ENCODE measurements at places on chromosomes 12 and 14.

- peak overlapping the region; percentile 76 for H3K27ac ChIP-seq
- peaks cover 34% of the 10 kb centered on the region for H3K4me1 ChIP-seq
- H3K27me3 ChIP-seq: no peaks in the 10 kb centered on the region
- H3K4me3 ChIP-seq: no peak overlapping the region
- H3K36me3 ChIP-seq: peaks cover 100% of the 10 kb centered on the region
- no peak for ATAC-seq
These were observed 12.9 kb downstream of the PCBP2 start for GRCh38 chr12:53464685-53465418.

DNA sequence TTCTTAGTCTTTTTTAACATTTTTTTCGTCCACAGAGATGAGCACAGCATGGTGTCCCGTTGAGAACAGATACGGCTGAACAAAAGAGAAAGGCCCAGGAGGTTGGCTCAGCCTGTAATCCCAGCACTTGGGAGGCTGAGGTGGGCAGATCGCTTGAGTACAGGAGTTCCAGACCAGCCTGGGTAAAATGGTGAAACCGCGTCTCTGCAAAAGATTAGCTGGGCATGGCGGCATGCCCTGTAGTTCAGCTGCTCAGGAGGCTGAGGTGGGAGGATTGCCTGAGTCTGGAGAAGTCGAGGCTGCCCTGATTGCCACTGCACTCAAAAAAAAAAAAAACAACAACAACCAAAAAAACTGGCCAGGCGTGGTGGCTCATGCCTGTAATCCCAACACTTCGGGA is 5.9 kb upstream of the EP400 start:
- no peak for ATAC-seq
- H3K4me3 ChIP-seq: no peak overlapping the region
- H3K36me3 ChIP-seq: peaks cover 57% of the 10 kb centered on the region
- H3K4me1 ChIP-seq: peaks cover 11% of the 10 kb centered on the region
- H3K27me3 ChIP-seq: no peaks in the 10 kb centered on the region
- H3K27ac ChIP-seq: no peak overlapping the region

DNA sequence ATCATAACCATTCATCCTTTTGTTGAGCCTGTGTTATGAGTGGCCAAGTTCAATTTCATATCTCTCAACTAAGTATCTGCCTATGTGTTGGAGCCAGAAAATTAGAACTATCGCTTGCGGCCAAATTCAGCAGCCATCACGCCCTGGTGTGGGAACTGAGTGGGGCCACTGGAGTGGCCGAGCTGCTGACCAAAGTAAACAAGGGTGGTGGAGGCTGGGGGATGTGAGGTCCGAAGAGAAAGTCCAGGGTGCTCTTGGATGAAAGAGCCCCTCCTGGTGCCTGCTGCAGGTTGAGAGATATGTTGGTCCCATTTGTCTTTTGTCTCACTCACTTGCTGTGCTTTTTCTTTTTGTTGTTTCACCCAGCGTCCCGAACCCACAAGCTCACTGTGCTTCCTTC is 14.9 kb downstream of the ADGRD1 start:
- no peak overlapping the region for H3K27ac ChIP-seq
- H3K4me1 ChIP-seq: no peaks in the 10 kb centered on the region
- H3K36me3 ChIP-seq: no peaks in the 10 kb centered on the region
- H3K4me3 ChIP-seq: no peak overlapping the region
- H3K27me3 ChIP-seq: peaks cover 8% of the 10 kb centered on the region
- ATAC-seq: no peak

GRCh38 chr14:71240866-71241520 is 333.7 kb downstream of the PCNX1 start:
- H3K36me3 ChIP-seq: no peaks in the 10 kb centered on the region
- ATAC-seq: no peak
- peaks cover 4% of the 10 kb centered on the region for H3K27me3 ChIP-seq
- peaks cover 10% of the 10 kb centered on the region for H3K4me1 ChIP-seq
- H3K27ac ChIP-seq: peak overlapping the region; percentile 40
- H3K4me3 ChIP-seq: no peak overlapping the region

DNA sequence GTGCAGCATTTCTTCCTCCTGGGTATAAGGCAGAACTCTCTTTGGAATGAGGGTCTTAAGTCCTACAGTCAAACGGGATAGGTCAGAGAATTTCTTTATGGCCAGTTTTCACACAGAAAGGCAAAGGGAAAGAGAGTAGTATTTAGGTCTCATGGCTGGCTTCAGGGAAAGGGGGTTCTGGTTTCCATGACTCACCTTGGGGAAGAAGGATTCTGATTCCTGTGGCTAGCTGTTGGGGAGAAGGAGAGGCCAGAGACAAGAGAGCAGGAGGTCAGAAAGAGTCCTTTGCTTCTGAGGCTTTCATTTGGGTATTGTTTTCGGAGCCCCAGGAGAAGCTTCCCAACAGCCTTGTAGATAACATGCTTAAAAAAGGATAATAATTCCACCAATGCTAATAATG is 332.5 kb downstream of the NPAS3 start:
- no peaks in the 10 kb centered on the region for H3K36me3 ChIP-seq
- peaks cover 4% of the 10 kb centered on the region for H3K27me3 ChIP-seq
- H3K4me1 ChIP-seq: no peaks in the 10 kb centered on the region
- no peak for ATAC-seq
- no peak overlapping the region for H3K27ac ChIP-seq
- no peak overlapping the region for H3K4me3 ChIP-seq

DNA sequence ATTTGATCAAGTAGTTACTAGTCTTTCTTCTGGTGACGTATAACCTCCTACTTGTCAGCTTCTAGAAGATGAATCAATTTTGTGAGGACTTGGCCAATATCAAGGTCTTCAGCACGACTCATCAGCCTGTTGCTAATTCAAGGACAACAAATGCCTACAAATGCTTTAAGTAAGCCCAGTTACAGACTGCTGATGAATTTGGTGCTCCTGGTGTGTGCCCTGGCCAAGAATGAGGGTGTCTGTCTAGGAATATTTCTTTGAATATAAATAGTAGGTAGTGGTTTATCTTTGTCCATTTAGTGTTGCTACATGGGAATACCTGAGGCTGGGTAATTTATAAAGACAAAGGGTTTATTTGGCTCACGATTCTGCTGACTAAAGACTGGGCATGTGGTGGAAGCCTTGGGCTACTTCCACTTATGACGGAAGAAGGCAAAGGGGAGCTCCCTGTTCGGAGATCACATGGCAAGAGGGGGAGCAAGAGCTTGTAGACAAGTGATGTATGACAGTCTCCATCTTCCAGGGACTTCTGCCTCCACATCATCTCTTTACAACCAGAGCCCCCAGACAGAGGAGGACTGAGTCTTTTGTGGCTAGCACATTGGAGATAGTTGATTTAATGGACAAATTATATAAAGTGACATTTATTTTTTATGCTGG is 180.2 kb downstream of the CRADD start:
- no peak overlapping the region for H3K27ac ChIP-seq
- peak; percentile 37 for ATAC-seq
- H3K36me3 ChIP-seq: peaks cover 13% of the 10 kb centered on the region
- H3K27me3 ChIP-seq: no peaks in the 10 kb centered on the region
- H3K4me1 ChIP-seq: peaks cover 22% of the 10 kb centered on the region

GRCh38 chr12:40335991-40336390 is 111.2 kb downstream of the LRRK2 start:
- H3K4me3 ChIP-seq: no peak overlapping the region
- ATAC-seq: no peak
- H3K4me1 ChIP-seq: no peaks in the 10 kb centered on the region
- no peak overlapping the region for H3K27ac ChIP-seq

GRCh38 chr12:30457621-30458289 is 237.9 kb downstream of the IPO8 start:
- no peak overlapping the region for H3K27ac ChIP-seq
- H3K4me1 ChIP-seq: no peaks in the 10 kb centered on the region
- no peak overlapping the region for H3K4me3 ChIP-seq
- no peaks in the 10 kb centered on the region for H3K36me3 ChIP-seq

DNA sequence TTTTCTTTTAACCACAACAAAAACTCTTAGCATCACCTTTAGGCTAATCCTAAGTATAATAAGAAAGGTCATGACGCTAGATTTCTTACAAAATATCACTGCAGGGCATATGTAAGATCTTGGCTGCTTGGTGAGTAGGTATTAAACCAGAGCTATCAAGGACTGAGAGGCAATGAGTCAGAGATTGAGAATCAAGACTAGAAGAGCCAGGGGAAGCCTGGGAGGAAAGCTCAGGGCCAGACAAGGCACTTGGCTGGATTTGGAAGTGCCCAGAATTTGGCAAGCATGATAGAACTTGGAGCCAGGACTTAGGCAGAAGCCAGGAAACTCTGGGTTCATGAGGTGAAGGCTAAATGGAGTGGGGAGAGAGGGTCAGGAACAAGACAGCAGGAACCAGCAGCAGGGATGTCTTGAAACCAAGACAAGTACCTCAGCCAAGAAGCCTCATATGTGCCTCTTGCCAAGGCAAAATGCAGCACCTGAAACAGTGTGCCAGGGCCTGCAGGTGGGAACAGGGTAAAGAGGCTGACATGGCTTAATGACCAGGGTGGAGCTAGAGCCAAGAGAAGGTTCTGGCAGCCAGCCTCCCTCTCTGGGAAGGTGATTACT is 49.9 kb downstream of the PTHLH start:
- H3K4me1 ChIP-seq: no peaks in the 10 kb centered on the region
- H3K27me3 ChIP-seq: peaks cover 3% of the 10 kb centered on the region
- H3K27ac ChIP-seq: no peak overlapping the region
- ATAC-seq: no peak
- H3K36me3 ChIP-seq: no peaks in the 10 kb centered on the region

DNA sequence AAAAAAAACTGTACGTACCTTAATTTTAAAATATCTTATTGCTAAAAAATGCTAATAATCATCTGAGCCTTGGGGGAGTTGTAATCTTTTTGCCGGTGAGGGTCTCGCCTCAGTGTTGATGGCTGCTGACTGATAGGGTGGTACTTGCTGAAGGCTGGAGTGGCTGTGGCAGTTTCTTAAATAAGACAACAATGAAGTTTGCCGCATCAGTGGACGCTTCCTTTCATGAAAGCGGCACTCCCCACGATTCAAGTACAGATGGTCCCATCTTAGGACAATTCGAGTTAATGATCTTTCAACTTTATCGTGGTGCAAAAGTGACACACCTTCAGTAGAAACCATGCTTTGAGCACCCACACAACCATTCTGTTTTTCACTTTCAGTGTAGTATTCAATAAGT is 7.6 kb upstream of the PLD4 start:
- peaks cover 4% of the 10 kb centered on the region for H3K4me1 ChIP-seq
- H3K36me3 ChIP-seq: no peaks in the 10 kb centered on the region
- H3K27me3 ChIP-seq: peaks cover 16% of the 10 kb centered on the region
- no peak for ATAC-seq

GRCh38 chr12:91326058-91327027 is 143.7 kb upstream of the DCN start:
- no peaks in the 10 kb centered on the region for H3K36me3 ChIP-seq
- H3K27ac ChIP-seq: no peak overlapping the region
- ATAC-seq: no peak
- peaks cover 4% of the 10 kb centered on the region for H3K27me3 ChIP-seq
- no peak overlapping the region for H3K4me3 ChIP-seq
- no peaks in the 10 kb centered on the region for H3K4me1 ChIP-seq

GRCh38 chr14:61563162-61563511 is 132.2 kb upstream of the HIF1A start:
- no peaks in the 10 kb centered on the region for H3K27me3 ChIP-seq
- no peak for ATAC-seq
- H3K36me3 ChIP-seq: no peaks in the 10 kb centered on the region

GRCh38 chr12:31749024-31749704 is 20.3 kb upstream of the AMN1 start:
- no peaks in the 10 kb centered on the region for H3K36me3 ChIP-seq
- no peaks in the 10 kb centered on the region for H3K27me3 ChIP-seq
- peak overlapping the region; percentile 77 for H3K27ac ChIP-seq
- peaks cover 40% of the 10 kb centered on the region for H3K4me1 ChIP-seq
- peak overlapping the region; percentile 19 for H3K4me3 ChIP-seq

DNA sequence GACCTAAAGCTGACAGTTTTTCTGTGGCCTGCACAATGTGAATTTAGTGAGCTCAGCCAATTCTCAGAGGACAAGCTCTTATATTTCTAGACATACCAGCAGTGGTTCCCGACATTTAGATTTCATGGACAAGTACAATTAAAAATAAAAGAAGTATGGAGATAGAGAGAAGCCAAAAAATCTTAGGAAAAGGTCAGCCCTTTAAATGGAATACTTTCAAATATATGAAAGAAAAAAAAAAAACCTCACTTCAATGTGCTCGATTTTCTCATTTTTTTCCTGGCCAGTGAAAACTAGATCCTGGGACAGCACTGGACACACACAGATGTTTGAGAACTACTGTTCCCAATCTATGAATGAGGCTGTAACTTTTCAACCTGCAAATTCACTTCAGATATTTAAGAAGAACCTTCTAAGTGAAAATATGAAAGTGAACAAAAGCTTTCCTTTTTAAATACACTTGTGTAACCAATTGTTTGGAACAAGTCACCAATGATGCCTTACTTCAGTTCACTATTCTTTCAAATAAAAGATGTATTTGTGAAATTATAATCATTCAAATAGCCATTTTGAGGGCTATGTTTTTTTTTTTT is 109.4 kb downstream of the SLC38A1 start:
- H3K27me3 ChIP-seq: no peaks in the 10 kb centered on the region
- no peaks in the 10 kb centered on the region for H3K4me1 ChIP-seq
- H3K4me3 ChIP-seq: no peak overlapping the region

DNA sequence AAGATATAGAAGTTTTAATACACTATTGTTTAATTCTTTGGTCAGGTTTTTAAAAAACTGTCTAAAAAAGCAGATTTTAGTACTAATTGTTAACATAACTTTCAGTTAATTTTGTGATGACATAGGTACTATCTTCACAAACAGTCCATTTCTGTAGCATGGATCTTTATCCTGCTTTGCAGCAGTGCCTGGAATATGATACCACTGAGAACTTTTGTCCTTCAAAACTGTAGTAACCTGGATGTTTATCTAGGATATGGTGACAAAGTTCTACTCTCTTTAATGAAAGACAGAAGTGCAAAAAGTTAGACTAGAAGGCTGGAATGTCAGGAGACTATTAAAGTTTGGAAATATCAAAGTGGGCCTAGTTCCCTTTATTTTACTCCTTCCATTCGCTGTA is 159.9 kb downstream of the SYNE2 start:
- H3K4me1 ChIP-seq: peaks cover 3% of the 10 kb centered on the region
- H3K36me3 ChIP-seq: peaks cover 63% of the 10 kb centered on the region
- no peak overlapping the region for H3K4me3 ChIP-seq
- no peak for ATAC-seq
- no peak overlapping the region for H3K27ac ChIP-seq

GRCh38 chr12:62375603-62376002 is 91.0 kb upstream of the MON2 start:
- no peak overlapping the region for H3K4me3 ChIP-seq
- ATAC-seq: peak; percentile 19
- H3K27ac ChIP-seq: peak overlapping the region; percentile 20
- H3K27me3 ChIP-seq: no peaks in the 10 kb centered on the region

GRCh38 chr14:91113829-91114078 is at the start of gene DGLUCY:
DGLUCY (plus strand) TSS chr14:91114073; CDS start chr14:91160295, 46,222 bp downstream.
- H3K4me1 ChIP-seq: peaks cover 42% of the 10 kb centered on the region
- H3K27me3 ChIP-seq: no peaks in the 10 kb centered on the region
- H3K36me3 ChIP-seq: peaks cover 45% of the 10 kb centered on the region
- H3K27ac ChIP-seq: peak within 1 kb of the TSS; percentile 95
- H3K4me3 ChIP-seq: peak within 1 kb of the TSS; percentile 86

Measured in activated T-helper 17 cell treated with anti-CD3 and anti-CD28 coated beads, Interleukin-2, amount 50 U/mL, for 72 hours (primary cell).